Activated naive CD4-positive, alpha-beta T cell (primary cell): ENCODE measurements at places on chromosomes 6 and 20.

GRCh38 chr20:62961799-62962198, 9.3 kb downstream of the SLC17A9 start:
- DNase-seq, result no peak

DNA sequence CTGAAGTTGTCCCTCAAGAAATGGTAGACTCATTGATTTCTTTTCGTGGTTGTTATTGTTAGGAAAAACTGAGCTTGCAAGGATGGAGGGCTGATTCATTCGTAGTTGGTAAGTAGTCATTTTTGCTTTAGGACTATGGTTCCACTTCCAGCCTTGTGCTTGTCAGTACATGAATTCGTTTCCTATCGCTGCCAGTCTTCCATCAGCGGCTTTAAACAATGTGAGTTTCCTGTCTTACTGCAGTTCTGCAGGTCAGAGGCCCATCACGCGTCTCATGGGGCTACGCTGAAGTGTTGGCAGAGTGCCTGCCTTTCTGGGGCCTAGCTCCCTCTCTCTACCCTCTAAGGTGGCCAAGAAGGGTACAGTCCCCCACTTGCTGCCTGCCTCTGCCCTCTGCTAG, 11.4 kb upstream of the MDFI start:
- no peak for DNase-seq

- DNase-seq, result no peak
Measured at GRCh38 chr6:35071347-35071994, 69.7 kb downstream of the TCP11 start.

DNA sequence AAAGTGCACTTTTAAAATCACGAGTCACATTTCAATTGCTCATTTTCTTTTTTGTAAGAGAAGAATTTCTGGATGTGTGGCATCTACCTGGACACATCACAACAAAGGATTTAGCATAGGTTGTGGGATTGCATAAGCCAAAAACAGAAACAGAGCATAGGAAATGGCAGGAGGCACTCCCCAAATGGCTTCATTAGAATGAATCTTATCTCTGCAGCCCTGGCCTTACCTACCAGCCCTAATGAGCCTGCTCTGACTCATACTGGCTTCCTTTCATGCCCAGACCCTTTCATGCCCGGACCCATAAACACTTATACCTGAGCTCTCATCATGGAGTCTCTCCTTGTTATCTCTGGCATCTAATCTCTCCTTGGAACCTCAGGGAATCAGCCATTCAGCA, 23.9 kb upstream of the SPTLC3 start:
- DNase-seq, result no peak

GRCh38 chr6:72712910-72713309, 91.0 kb downstream of the KCNQ5 start:
- no peak for DNase-seq

DNA sequence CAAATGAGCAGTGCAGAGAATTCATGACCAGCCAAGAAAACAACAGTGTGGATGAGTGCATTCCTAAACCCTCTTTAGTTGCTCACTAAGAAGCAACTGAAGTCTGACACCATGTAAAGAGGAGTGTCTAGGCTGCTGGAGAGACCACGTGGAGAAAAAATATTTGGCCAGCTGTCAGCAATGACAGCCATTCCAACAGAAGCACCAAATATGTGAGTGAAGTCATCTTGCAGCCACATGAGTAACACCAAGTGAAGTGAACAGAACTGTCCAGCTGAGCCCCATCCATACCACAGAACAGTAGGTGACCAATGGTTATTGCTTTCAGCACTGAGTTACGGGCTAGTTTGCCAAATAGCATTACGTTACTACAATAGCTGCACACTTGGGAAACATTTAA, 89.4 kb downstream of the TBXT start:
- DNase-seq, result no peak

GRCh38 chr6:158322400-158322723, 10.1 kb downstream of the TULP4 start:
- no peak for DNase-seq

- no peak for DNase-seq
Measured at GRCh38 chr20:10961651-10962288, 288.0 kb upstream of the JAG1 start.

- no peak for DNase-seq
Measured at GRCh38 chr20:36336954-36337704, 31.0 kb downstream of the DLGAP4 start.

DNA sequence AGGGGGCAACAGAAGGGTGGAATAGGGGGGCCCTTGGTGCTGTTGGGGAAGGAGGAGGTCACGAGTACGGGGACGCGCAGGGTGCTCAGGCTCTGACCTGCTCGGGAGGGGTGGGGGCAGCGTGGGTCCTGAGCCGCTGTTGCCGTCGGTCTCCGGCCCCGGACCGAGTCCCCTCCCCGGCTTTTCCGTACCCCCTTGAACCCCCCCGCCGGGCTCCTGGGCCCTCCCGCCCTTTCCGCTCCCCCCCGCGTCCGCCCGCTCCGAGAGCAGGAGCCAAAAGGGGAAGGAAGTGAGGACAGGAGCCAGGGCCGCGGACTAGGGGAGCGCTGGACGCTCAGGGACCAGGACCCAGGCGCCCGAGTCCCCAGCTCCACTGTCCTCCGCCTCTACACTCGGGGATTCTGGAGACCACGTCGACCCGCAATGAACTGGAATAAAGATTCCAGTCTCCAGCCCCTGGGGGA, at the start of gene RGL2:
Gene RGL2, minus strand, starts transcription at position 170 of the 464 bp plus-strand sequence. CDS start 332 bp downstream, outside the sequence.
- peak; percentile 61 for DNase-seq

DNA sequence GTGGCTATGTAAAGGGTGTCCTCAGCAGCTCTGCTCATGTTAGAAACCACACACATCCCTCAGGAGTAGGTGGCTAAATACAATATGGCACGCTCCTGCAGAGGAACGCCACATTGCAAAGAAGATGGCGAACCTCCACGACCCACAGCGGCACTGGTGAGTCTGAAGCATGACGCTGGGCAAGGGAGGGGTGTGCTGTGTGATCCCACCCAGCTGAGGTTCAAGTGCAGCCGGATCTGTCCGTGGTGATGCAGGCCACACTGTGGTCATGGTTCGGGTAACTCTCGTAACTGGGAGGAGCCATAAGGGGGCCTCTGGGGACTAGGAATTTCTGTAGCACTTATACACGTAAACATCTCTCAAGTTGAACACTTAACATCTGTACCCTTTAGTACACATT, 23.4 kb upstream of the APMAP start:
- DNase-seq, result no peak

- DNase-seq, result no peak
Measured at GRCh38 chr6:100726666-100727065, 154.5 kb downstream of the ASCC3 start.
